ENCODE measurements at places on chromosomes 13 and 19.

- peak; percentile 55 for DNase-seq
These were observed 14.4 kb downstream of the CAPN12 start for GRCh38 chr19:38729653-38730469.

DNA sequence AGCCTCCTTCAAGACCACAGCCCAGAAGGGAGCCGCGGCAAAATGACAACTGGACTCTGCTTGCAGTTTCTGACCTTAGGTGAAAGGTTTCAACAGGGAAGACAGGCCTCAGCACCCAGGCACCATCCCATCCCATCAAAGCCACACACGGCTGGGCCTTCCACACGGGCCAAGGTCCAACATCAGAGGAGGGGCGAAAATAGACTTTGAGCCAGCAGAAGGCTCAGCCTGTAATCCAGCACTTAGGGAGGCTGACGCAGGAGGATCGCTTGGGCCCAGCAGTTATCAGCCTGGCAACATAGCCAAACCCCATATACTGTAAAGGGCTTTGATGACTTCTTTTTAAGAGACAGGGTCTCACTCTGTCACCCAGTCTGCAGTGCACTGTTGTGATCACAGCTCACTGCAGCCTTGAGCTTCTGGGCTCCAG is 26.8 kb upstream of the TINCR start:
- DNase-seq: no peak

- no peak for DNase-seq
These were observed 317.5 kb downstream of the KLF12 start for GRCh38 chr13:73816702-73817101.

DNA sequence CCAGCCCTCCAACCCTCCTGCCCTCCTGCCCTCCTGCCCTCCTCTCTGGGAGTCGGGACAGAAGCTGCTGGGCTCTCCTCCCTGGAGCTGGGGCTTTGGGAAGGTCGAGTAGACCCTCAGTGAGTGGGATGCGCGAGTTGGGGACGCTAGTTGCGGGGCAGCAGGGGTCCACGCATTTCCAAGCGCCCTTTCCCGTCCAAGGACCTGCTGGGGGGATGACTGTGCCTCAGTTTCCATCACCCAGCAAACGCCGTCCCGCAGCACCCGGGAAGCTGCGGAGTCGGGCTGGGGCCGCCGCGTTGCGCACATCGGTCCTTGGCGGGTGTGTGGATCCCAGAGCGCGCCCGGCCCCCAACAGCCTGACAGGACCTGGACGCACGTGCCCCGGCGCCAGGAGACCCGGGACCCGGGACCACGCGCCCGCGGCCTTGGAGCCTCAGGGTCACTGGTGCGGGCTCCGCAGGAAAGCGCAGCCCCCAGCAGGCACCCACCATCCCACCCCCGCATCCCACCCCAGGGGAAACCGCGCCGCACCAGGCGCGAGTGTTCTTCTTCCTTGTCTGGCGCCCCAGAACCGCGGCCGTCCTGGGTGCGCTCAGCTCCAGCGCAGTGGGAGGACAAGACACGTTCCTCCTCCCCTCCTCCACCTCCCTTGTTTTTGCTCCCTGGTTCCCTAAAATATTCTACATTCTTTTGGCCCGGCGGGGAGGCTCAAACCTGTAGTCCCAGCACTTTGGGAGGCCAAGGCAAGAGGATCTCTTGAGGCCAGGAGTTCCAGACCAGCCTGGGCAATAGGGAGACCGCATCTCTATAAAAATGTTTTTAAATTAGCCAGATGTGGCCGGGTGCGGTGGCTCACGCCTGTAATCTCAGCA is 9.2 kb downstream of the ONECUT3 start:
- DNase-seq: no peak

GRCh38 chr19:3075605-3076431 is 13.5 kb upstream of the TLE5 start:
- peak; percentile 58 for DNase-seq

DNA sequence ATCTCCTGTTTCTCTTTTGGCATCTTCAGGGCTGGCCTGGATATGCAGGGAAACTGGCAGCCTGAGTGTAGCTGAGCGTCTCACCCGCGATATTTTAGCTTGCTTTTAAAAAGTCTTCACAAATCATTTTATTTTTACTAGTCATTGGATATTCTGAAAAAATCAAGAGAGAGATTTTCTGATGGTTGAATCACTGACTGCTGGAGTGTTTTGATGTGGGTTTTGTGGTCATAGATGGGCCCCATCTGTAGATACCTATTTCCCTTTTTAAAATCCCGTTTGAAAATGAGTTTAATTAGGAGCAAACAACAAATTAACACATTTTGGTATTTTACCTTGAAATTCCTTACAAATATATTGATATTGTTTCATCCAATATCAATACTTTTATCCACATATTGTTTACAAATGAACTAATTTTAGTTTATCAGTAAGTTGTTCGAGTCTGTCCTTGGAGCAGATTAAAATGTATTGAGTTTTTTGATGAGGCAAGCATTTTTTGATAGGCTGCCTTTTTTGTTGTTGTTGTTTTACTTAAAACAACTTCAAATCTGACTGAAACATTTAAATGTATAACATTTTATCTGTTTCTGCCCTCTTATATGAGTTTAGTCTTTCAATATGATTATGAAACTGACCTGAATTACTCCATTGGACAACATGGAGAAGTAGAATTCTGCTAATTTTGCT is 21.5 kb upstream of the OXGR1 start:
- no peak for DNase-seq

DNA sequence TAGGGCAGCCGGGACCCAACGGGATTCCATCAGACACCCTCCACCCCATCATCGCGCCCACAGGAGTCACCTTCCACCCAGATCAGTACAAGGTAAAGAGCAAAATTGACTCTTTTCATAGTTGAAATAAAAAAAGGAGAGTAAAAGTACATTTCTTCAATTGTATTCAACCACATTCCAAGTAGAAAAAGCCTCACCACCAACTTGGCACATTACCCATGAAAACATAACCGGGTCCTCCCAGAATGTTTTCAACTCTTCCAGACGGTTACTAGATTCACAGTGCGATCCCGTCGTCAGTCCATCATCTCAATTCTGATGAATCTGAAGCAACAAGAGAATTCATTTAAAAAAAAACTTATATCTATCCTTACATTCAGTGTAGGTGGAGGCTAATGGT is 125.2 kb downstream of the RAB20 start:
- DNase-seq: no peak

DNA sequence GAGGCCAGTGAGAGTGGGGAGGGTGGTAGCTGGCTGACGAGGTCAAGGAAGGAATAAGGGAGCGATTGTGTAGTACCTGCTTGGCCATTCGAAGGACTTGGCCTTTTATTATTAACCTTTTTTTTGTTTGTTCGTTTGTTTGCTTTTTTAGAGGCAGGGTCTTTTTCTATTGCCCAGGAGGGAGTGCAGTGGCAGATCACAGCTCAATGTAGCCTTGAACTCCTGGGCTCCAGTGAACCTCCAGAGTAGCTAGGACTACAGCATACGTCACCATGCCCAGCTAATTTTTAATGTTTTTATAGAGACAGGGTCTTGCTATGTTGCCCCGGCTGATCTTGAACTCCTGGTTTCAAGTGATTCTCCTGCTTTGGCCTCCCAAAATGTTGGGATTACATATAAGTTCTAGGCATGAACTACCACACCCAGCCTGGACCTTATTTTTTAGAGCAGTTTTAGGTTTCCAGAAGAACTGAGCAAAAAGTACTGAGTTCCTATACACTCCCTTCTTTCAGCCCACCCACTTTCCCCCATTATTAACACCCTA is 25.5 kb downstream of the ARHGEF7 start:
- no peak for DNase-seq

DNA sequence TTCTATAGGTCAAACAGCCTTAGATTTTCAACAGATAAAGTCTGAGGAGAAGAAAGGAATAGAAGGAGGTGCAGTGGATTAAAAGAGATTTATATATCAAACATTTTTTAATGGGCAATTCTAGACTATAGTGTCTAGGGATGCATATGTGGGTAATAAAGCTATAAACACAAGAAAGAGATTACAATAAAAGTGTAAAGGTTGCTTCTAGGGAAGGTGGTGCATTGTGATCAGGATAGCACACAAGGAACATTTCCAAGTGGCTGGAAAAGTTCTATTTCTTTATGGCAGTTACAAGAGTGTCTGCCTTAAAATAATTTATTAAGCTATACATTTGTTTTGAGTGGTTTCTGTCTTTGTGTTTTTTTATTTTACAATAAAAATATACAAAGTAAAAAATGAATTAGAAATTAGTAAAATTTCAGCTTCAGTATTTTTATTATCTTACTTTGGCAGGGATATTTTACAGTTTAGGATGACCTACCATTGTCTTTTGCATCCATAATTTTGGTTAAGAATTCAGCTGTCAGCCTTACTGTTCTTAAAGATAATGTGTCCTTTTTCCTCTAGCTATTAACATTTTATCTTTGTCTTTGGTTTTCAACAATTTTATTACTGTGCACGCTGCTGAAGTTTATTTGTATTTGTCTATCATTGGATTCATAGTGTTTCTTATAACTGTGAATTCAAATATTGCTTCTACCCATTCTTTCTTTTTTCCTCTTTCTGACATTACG is 221.8 kb downstream of the LACC1 start:
- no peak for DNase-seq

DNA sequence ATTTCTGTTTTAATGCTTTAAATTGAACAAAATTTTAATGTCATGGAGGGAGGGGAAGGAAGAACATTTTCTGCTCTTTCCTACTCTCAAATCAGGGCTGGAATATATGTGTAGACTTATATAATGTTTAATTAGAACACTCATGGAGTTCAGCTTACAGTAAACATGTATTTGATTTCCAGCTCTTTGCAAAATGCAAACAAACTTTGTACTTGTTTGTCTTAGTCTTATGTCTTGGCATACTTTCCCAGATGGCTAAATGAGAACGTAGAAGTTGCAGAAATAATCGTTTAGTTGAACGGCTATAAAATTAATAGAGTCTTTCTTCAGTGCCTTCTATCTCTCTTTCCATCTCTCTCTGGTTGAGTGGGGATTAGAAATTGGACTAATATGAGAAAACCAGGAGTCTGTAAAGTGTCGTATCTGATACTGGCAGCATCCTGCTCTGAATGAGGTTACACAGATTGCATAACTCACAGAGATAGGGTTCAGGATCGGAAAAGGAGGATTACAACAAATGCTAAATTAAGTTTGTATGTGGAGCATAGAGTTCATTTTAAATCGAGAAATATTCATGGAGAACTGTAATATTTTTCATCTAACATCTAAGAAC is 82.3 kb downstream of the FGF9 start:
- DNase-seq: no peak

- DNase-seq: no peak
These were observed 47.5 kb downstream of the ZIC5 start for GRCh38 chr13:99923877-99924582.

- DNase-seq: no peak
These were observed 18.5 kb downstream of the EPSTI1 start for GRCh38 chr13:42973581-42973980.

GRCh38 chr19:33407716-33408115 is 34.2 kb downstream of the CEBPG start:
- DNase-seq: no peak

GRCh38 chr13:43664700-43665191 is 122.0 kb downstream of the ENOX1 start:
- no peak for DNase-seq

- peak; percentile 20 for DNase-seq
These were observed at the start of gene MAP1S for GRCh38 chr19:17718947-17719711. Gene MAP1S (plus strand): TSS chr19:17719480. CDS start chr19:17719503, 23 bp downstream.

GRCh38 chr13:109698779-109699178 is 87.6 kb downstream of the IRS2 start:
- no peak for DNase-seq

DNA sequence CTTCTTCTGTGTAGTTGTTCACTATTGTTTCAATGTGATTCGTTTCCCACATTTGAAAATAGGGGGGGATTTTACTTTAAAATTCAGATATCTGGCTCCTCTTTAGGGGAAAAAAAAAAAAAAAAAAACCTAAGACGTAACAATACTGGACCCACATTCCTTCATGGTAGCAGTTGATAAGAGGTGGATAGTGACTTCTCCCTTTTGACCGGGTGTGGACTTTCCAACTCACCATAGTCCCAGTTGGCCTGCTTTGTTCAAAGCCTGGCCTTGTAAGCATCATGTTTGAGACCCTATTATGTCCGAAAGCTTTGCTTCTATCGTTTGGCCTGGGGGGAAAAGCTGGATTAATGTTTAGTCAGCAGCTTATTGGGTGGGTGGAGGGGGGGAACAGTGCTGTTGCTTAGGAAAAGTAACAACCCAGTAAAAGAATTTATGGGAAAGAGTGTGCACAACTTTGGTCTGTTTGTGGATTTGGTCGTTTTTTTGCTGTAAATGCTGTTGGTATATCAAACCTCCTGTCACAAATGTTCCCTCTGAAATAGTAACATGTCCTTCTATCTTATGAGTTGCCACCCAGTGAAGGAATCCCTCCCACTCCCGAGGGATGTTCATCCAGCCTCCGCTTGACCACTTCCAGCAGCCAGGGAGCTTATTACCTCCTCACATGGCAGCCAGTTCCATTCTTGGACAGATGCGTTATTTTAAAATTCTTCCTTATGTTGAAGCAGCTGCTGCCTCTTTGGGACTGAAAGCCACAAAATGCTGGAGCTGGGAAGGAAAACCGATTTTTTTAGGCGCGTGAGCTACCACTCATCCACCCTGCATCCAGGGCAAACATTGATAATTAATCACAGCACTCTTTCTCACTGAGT is 10.4 kb downstream of the SAMD4B start:
- no peak for DNase-seq

DNA sequence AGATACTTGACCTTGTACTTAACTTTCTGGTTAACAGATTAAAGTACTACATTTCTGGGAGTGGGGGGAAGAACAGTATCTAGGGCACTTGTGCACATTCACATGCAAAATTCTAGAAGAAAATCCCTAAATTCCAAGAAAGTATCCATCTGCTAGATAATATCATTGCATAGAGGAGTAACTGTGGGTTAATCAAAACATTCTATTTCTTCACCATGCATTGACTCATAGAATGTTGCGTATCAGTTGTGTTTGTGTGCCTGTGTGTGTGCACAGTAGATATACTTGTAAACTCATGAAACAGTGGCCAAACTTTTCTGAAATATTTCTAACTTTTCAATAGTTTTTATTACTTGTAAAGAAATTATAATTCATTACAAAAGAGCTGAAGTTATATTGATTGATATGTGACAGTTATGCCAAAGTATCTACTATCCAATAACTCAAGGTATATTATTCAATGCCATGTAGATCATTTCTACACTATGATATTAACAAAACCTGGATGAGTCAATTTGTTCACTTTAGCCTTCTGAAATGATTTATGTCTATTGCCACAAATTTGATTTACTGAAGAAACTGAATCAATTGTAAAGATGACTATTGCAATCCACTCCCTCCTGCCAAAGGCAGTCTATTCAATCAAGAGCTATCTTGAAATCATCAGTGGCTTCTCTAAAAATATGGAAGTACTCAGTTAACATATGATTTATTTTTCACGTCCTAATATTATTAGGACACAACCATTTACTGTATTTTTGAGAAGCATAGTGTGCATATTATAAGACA is 756.7 kb upstream of the ARGLU1 start:
- no peak for DNase-seq

- DNase-seq: no peak
These were observed 8.0 kb downstream of the TFDP1 start for GRCh38 chr13:113592571-113592970.

- no peak for DNase-seq
These were observed 27.5 kb upstream of the SERPINE3 start for GRCh38 chr13:51311957-51312520.

Data from NCI-H446 (cell line).